ENCODE measurements at places on chromosomes 13 and 19.

DNA sequence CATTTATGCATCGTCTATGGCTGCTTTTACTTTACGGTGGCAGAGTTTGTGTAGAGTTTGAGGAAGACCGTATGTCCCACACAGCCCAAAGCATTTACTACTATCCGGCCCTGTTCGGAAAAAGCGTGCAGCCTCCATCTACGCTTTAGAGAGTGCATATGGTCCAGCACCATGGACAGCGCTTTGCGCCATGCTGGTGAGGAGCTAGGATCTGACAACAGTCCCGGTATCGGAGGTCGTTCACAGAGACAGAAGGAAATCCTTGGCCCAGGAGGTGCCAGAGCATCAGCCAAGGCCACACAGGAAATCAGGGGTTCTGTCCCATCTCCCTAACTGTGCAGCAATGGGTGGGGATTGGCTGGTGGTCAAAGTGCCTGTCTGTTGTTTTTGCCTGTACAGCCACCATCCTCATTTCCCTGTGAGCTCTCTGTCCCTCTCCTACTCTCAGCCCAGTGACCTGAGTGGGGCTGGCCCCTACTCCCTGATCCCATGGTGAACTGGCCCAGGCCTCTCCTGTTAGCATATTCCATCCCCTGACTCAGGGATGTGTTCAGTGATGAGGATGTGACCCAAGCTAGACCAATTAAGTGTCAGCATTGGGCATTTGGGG is 16.2 kb upstream of the PRODH2 start:
- no peak for DNase-seq

DNA sequence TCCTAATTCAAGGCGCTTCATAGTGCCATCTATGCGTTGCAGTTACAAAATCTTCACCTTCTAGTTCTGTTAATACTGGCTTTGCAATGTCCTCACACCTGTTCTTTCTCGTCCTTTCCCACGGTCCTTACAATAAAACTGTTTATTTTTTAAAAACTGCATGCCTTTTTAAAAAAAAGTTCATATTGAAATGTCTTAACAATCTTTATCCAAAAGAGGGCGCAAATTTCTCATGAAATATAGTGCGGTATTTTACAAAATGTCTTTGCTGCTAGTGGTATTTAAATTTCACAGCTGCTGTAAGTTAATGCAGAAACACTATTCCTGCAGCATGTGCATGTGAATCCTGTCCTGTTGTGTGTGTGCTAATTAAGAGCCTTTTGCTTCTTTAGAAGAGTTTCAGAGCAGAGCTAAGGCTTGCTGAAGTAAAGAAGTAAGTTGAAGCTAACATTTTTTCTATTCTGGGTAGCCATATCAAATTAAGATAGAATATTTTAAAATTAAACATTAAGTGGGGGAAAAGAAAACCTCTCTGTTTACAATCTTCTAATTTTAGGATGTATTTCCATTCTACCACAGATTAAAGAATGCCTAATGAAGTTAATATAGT is 15.8 kb upstream of the CLDN10 start:
- DNase-seq, result no peak

GRCh38 chr19:48962029-48962848 is 2.9 kb upstream of the FTL start:
- DNase-seq, result no peak

- DNase-seq, result peak; percentile 50
These were observed 322 bp downstream of the ZNF558 start for GRCh38 chr19:8831832-8832131.

GRCh38 chr13:104757712-104758111 is 1691.5 kb upstream of the SLC10A2 start:
- no peak for DNase-seq

DNA sequence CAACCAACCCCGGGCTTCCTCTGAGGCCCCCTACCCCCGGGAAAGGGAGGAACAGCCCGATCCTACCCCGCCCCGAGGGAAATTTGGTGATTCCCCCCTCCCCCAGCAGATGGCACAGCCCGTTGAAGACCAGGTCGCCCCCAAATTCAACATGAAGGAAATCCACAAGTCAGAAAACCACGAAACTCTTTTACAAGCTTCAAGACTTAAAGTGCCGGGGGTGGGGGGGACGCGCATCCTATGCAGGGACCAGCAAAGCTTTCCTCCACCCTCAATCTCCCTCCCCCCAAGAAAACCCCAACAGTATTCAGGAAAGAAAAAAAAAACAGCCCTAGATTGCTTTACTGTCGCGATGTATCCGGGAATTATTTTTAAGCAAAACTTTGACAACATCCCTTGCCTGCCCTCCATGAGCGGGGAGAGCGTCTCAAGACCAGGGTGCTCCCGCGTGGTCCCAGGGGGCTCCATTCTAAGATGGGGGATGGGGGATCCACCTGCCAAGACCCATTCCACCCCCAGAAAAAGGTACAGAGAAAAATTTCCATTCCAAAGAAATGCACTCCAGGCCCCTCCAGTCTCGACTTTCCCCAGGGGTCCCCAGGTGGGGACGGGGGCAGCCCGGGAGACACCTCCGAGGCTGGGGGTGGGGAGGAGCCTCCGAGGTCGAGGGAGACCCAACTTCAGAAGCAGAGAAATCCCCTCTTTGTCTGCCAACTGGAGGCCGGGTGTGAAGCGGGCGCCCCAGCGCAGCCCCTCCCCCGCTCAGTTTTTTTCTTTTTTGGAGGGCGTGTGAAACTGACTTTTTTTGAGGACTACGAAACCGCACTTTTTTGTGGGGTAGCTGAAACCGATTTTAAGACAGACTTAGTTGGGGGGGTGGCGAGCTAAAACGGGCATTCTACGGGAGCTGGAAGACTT is 1.5 kb downstream of the TCF3 start:
- DNase-seq, result peak; percentile 55
